Stimulated activated CD4-positive, alpha-beta T cell treated with anti-CD3 and anti-CD28 coated beads, Interleukin-4, amount 100 ng/mL, for 48 hours (primary cell): ENCODE measurements at places on chromosomes 5 and 9.
A peak's percentile ranks its signal among the peaks of the same experiment; 100 is the strongest.

DNA sequence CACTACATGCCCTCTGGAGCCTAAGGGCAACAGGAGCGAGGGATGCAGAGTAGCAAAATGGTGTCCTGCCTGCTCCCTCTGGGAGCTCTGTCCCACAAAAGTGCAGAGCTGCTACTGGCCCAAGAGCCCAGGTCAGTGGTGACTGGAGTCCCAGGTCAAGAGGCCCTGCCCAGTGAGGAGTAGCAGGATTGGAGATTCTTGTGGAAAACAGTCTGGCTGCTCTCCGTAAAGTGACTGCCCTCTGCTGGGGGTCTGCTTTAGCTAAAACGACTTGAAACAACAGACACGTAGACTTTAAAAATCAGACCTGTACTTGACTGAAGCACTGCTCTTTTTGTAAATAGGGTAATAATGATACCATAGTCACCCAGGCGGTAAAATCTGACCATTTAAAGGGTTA is 917.0 kb downstream of the MAT2B start:
- no peak for DNase-seq

- DNase-seq: no peak
Observed at GRCh38 chr5:119365847-119366539, 10.2 kb downstream of the TNFAIP8 start.

DNA sequence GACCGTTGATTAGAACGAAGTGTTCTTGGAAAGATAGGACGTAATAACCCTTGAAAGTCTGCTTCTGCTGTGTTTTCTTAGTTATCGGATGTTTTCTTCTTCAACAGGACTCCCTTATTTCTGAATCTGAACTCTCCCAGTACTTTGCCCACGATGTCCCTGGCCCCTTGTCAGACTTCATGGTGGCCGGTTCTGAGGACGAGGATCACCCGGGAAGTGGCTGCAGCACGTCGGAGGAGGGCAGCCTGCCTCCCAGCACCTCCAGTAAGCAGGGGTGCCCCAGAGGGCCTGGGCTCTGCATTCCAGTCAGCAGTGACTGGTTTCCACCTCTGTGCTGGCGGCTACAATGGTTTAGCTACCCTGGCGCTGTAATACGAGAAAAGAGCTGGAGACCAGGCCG is 102.1 kb downstream of the GOLPH3 start:
- no peak for DNase-seq

DNA sequence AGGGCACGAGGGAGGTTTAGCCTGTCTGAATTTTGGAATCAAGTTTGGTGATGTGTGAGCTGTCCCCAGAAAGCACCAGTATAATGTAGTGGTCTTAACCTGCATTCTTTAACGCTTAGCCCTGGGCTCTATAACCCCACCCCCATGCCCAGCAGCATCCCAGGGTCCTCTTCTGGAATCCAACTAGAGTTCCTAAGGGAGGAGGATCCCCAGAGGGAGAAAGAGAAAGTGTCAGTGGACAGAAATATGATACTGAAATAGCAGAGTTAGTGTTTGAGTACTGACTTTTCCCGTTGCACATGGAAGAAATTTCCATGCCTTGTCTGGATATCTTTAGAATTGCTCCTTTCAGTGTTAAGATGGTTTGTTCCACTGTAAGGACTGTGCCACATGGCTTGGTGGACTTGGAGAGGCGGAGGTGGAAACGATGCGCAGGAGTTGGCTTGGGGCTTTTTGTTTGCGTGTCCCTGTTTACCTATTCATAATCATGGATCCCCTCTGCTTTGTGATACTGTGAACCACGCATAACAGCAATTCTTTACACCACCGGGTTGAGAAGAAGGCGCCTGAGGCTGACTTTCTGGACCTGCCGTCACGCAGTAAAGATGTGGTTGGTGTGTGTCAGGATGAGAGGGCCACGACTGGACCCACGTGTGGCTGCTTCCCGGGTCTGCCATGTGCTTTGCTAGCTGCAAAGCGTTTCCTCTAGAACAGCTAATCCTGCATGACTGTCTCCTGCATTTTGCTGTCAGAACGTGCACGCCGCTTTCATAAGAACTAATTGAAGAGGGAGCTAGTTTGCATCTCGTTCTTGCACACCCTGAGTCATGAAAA is 142.3 kb downstream of the SMARCA2 start:
- peak; percentile 39 for DNase-seq

DNA sequence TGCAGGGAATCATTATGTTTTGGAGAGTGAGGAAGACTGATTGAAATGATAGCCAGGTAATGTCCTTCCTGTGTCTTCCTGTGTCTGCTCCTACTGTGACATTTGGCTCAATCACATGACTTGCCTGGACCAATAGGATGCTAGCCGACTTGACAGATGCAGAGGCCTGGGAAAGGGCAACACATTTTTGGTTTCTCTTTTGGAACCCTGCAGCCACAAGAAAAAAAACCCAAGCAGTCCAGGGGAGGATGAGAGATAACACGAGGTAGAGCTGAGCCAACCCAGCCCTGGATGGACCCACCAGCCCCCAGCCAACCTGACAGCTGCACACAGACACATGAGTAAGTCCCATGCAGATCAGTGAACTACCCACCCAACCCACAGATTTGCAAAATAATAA is 256.1 kb upstream of the SMARCA2 start:
- no peak for DNase-seq

GRCh38 chr9:130948266-130948665 is 9.2 kb upstream of the FIBCD1 start:
- no peak for DNase-seq

DNA sequence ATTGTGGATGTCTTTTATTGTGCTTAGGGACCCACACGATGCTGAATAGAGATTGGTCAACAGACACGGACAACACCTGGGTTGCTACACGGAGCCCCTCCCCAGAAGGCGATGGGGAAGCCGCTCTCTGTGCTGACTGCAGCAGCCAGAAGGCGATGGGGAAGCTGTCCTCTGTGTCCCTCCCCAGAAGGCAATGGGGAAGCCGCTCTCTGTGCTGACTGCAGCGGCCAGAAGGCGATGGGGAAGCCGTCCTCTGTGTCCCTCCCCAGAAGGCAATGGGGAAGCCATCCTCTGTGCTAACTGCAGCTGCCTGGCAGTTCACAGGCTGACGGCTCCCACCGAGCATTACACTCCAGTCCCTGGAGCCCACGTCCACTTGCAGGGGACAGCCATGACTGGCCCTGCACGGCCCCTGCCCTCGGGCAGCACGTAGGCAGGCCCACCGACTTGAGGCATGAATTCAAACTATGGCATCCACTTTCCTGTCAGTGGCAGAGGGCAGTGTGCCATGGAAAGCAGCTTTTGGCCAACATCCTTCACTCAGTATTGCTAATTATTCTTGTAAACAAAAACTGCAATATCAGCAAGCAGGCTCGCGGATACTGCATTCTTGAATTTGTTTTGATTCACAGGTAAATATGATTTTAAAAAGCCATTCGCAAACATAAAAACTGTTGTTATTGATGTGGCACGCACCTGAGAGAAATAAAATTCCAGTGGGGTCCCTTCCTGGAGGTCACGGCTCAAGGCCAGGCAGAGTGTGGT is 48.1 kb upstream of the CLPTM1L start:
- no peak for DNase-seq

- DNase-seq: no peak
Observed at GRCh38 chr9:122297512-122297911, 32.8 kb downstream of the MRRF start.

GRCh38 chr9:113349445-113350094 is at the start of gene BSPRY:
BSPRY (plus strand) TSS chr9:113349541; CDS start chr9:113349580, 39 bp downstream.
- DNase-seq: no peak

DNA sequence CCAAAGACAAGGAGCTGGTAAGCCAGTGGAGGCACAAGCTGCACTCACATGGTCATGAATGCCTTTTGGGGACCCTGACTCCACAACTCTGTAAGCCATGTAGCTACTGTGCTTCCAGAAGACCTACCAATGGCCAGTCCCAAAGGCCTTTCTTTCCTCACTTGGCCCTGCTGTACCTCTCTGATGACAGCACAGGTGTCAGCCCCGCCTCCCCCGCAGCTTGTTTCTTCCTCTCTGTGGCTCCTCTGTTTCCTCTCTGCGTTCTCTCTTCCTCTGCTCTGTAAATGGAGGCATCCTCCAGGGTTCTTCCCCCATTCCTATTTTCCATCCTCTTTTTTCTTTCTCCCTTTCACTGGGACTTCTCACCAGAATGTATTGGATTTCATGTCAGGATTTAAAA is 26.7 kb downstream of the SH3TC2 start:
- no peak for DNase-seq

DNA sequence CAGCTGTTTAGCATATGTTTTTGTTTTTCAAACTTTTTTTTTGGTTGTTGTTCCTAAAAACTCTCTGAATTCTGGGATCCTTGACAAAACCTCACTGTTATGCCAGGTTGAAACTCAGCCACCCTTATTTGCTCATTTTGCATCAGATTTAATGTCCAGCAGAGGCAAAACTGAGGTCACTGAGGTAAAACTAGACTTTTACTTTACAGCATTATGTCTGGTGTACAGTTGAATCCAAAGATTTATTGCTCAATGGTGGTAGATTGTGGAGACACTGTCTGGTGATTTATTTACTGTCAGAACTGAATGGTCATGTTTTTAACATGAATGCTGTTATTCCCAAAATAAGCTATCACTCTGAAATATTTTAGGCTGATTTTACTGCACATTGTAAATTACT is 87.9 kb downstream of the FBXL7 start:
- DNase-seq: no peak

DNA sequence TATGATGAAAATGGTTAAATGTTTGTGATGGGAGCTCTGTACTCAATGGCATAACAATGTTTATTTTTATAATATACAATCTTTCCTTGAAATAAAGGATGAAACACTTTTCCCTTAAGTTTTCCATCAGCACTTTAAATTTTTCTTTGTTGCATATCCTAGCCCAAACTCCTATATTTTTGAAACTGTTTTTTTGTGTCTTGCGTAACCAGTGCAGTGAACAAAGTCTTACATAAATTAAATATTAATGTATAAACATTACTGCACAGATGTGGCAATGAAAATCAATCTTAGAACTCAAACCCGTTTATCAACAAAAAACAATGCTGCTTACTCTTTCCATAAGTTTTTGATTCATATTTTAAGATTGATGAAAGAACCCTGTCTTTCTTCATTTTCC is 34.1 kb upstream of the IL31RA start:
- DNase-seq: no peak

DNA sequence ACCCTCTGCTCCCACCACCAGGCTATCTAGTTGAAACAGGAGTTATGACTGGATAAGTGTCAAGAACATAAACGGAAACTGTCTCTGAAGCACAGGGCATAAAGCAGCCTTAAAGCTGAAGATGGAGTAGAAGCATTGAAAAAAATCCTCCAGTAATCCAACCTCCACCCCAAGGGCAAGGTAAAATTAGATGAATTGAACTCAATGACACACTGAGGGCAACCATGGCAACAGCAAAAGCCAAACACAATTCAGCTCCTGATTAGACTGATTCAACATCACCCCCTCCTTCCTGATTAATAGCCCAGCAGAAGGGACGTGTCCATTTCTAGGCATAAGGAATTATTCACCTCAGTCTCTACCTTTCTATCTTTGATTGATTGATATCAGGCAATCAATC is 183.2 kb upstream of the MAP3K1 start:
- DNase-seq: no peak

DNA sequence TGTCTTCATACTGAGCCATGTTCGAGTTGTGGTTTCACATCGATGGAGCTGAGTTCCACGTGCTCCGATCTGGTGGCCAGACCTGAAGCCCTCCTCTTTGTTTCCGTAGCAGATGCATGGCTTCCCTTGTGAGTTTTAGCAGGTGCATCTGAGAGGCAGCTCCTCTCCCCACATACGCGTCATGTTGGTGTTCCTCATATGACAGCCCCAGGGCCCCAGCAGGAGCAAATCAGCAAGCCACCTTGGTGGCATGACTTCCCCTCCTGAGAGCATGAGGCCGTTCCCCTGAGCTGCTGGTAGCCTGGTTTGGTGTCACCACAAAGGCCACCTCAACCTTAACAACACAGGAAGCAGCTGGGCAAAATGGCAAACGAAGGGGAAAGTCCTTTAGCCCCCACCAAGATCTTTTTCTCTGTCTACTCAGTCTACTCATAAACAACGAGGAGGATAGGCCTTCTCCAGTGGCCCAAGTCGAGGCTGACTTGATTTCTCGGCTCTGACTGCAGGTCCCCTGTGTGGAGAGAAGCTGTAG is 5.9 kb downstream of the CYFIP2 start:
- peak; percentile 78 for DNase-seq

GRCh38 chr5:72079288-72079687 is 28.0 kb upstream of the MAP1B start:
- no peak for DNase-seq
